Vagina (tissue), 2 donors: ENCODE measurements at places on chromosomes 4 and X. TPM values are rescaled to one million over a fixed set of nuclear protein-coding genes. Genes with fewer than 3 reads are reported as not detected.

DNA sequence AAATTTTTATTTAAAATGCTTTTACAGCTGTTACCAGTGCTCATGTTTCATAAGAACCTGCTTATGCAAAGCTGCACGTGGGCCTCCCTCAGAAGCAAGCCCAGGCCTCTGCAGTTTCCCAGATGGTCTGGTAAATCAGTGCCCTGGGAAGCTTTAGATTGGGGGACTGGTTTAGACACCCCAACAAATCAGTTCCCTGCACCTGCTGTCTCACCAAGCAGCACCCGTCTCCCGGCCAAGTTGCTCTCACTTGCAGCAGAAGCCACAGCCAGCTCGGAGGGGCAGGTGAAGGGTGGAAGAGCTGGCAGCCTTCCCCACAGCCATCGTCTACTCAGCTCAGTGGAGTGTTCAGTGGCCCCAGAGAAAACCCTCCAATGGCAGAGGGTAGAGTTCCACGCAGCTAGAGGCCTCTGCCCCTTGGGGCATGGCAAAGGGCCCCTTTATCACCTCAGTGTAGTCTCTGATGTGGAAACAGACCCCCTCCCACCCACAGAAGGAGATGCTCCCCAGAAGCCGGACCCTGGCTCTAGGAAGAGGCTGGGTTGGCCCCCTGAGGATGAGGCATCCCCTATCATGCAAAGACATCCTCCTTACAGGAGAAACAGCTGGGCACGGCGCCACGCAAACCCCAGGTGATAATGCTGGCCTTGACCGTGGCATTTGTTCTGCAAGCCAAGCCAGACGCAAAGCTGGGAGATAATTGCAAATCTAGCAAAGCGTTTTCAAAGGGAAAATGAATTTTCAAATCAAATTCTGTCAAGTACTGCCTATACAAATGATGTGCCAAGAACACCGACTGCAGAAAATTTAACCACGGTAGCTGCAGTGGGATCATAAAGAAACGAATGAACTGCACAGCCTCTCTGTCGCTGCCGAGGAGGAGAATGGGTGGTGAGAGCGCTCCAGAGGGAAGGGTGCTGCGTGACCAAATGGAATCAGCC is 51.9 kb downstream of the ZFYVE28 start:
- no peak for DNase-seq
- no peaks in the 10 kb centered on the region for H3K36me3 ChIP-seq
- no peak overlapping the region for H3K27ac ChIP-seq
- no peaks in the 10 kb centered on the region for H3K27me3 ChIP-seq
- peaks cover 30% of the 10 kb centered on the region for H3K4me1 ChIP-seq
- no peak overlapping the region for H3K4me3 ChIP-seq

The HSFX2 gene
- not detected for total RNA-seq

The THAP9 gene
- 4.2 TPM for total RNA-seq

The RHOXF2 gene
- total RNA-seq: not detected

The TGIF2LX gene
- total RNA-seq: not detected

The CYSLTR1 gene
- 0.98 TPM for total RNA-seq

DNA sequence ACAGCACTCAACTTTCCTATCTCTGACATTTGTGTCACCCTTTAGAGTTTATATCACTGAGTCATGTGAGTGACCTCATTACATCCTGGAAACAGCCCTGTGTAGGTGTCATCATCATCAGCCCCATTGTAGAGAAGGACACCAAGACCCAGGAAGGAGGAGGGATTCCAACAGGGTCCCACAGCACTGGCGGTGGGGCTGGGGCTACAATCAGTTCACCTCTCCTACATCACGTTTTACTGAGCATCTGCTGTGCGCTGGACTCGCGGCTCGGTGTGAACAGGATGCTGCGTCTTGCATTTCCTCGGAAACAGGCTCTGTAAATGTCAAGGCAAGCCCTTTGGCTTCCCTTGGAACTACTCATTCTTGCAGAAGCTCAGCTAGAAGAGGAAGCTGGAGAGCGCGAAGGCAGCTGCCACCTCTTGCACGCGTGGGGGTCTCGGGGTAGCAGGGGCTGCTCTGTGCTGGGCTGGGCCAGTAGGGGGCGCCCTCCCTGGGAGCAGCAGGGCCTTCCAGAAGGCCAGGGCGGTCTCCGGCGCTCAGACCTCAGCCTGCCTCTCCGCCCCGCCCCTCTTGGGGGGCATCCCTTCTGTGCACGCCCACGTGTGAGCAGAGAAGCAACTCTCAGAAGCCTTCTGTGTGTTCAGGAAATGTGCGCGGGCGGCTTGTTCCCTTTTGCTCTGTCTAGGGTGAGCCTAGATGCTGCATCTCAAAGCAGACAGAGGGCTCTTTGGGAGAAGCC is 29.0 kb downstream of the REELD1 start:
- H3K27ac ChIP-seq: no peak overlapping the region
- DNase-seq: no peak
- H3K4me3 ChIP-seq: no peak overlapping the region
- H3K27me3 ChIP-seq: no peaks in the 10 kb centered on the region
- peaks cover 17% of the 10 kb centered on the region for H3K4me1 ChIP-seq

The NPY2R gene
- 0.49 TPM for total RNA-seq

- H3K4me3 ChIP-seq: no peak overlapping the region
- H3K4me1 ChIP-seq: peaks cover 45% of the 10 kb centered on the region
- DNase-seq: no peak
- H3K27me3 ChIP-seq: peaks cover 7% of the 10 kb centered on the region
- no peak overlapping the region for H3K27ac ChIP-seq
These were observed 38.4 kb downstream of the CPLX1 start for GRCh38 chr4:787561-787981.

DNA sequence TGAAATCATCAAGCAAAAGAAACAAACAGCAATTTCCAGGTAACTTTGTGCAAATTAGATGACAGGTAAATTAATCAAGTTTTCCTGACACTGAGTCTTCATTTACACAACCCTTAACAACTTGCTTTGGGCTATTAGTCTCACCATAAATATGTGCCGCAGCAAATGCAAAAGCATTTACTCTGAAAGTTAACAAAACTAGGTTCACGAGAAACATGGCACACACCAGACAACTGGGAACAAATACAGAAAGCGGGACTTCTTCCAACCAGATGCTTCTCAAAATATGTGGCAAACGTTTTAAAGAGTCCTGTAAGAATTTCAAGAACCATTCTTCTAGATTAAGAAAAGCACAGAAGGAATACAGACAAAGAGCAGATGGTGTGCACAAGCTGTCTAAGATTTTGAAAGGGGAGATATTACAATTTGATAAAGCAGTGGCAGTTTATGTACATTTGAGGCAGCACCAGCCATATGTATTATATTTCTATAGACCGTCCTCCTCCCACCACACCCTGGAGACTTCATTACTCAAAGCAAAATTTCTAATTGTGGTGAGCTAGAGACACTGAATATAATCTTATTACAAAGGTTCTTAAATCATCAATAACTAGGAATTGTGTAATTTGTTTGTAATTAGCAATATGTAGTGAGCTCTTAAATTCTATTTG is 192.5 kb upstream of the ADAMTS3 start:
- H3K36me3 ChIP-seq: no peaks in the 10 kb centered on the region
- H3K4me3 ChIP-seq: no peak overlapping the region
- H3K4me1 ChIP-seq: no peaks in the 10 kb centered on the region
- no peaks in the 10 kb centered on the region for H3K27me3 ChIP-seq
- no peak overlapping the region for H3K27ac ChIP-seq

The MCUB gene
- 28.5 TPM for total RNA-seq

The CDKL2 gene
- 0.74 TPM for total RNA-seq

DNA sequence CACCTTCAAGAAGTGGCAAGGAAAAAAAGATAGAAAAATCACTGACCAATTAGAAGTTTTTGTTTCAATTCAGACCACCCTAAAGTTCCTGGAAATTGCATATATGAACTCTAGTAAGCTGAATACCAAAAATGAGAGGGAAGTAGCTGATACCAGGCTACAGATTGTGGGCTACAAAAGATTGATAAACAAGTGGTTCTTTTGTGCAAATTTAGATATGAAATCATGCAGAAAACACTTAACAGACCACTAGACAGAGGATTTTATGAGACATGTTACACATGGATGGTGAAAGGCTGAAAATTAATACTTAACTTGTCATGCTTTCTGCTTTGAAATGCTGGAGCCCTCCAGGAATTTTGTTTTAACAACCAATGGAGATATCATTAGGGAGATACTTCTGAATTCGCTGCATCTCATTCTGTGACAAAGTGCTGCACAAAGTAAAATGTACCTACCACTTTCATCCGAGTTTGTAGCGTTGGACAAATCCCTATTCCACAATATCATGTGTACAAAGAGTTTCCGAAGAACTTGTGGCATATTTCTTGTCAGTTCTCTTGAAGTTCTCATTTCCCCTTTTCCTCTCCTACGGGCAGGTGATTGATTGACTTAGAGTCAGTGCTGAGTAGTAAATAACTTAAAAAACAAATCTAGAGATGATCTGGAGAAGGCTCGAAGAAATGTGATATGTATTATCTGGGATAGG is 235.0 kb downstream of the PALLD start:
- no peak overlapping the region for H3K4me3 ChIP-seq
- peaks cover 7% of the 10 kb centered on the region for H3K4me1 ChIP-seq
- H3K27ac ChIP-seq: peak overlapping the region; percentile 35

DNA sequence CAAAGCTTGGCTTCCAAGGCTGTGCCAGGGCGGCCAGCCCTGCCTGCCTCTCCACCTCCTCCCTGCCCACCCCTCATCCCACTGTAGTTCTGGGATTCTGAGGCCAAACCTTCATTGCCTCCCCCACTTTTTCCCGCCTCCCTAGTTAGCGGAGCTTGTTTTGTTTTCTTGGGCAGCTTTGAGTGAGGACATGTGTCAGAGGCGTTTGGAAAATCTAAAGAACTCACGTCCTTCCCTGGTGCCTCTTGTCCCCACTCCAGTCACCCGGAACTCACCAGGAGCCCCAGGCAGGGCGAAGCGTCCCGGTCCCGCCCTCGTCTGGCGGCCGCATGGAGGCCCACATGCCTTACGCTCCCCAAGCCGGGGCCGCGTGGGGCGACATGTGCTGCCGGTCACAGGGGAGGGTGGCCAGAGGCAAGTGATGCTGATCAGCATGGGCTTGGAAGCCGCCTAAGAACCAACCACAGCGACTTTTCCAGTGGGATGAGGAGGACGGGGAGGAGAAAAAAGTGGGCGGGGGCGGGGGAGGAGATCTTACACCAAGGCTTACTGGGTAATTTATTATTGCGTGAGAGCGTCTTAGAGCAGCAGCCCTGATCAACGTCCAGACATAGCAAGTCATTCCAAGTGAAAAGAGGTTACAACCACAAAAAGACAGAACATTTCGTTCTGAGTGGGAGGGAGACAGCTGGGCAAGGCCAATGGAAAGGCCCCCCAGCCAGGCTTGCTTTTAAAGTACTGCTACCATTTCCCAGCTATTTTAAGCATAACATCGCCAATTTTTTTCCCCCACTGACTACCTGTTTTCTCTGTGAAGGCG is 48.5 kb downstream of the PRPS1 start:
- no peaks in the 10 kb centered on the region for H3K27me3 ChIP-seq
- DNase-seq: no peak
- H3K36me3 ChIP-seq: no peaks in the 10 kb centered on the region
- peak overlapping the region; percentile 60 for H3K4me3 ChIP-seq
- peaks cover 53% of the 10 kb centered on the region for H3K4me1 ChIP-seq

GRCh38 chr4:129823105-129823504 is 727.2 kb downstream of the C4orf33 start:
- no peaks in the 10 kb centered on the region for H3K36me3 ChIP-seq
- H3K4me3 ChIP-seq: no peak overlapping the region
- H3K27me3 ChIP-seq: no peaks in the 10 kb centered on the region
- no peaks in the 10 kb centered on the region for H3K4me1 ChIP-seq
- no peak overlapping the region for H3K27ac ChIP-seq

- no peak for DNase-seq
- no peak overlapping the region for H3K27ac ChIP-seq
- no peak overlapping the region for H3K4me3 ChIP-seq
- no peaks in the 10 kb centered on the region for H3K27me3 ChIP-seq
These were observed 148.2 kb upstream of the NOCT start for GRCh38 chr4:138867404-138867803.

The GSX2 gene
- total RNA-seq: not detected

GRCh38 chrX:155330992-155331391 is 3.4 kb downstream of the CLIC2 start:
- H3K4me1 ChIP-seq: no peaks in the 10 kb centered on the region
- DNase-seq: no peak
- H3K4me3 ChIP-seq: peak overlapping the region; percentile 2
- peak overlapping the region; percentile 26 for H3K27ac ChIP-seq

The DIPK2B gene
- total RNA-seq: 22.1 TPM

- no peaks in the 10 kb centered on the region for H3K27me3 ChIP-seq
- H3K4me1 ChIP-seq: no peaks in the 10 kb centered on the region
- H3K36me3 ChIP-seq: no peaks in the 10 kb centered on the region
- DNase-seq: no peak
These were observed 78.4 kb downstream of the KLF8 start for GRCh38 chrX:56310581-56310980.

- no peaks in the 10 kb centered on the region for H3K27me3 ChIP-seq
- no peak overlapping the region for H3K4me3 ChIP-seq
- H3K4me1 ChIP-seq: no peaks in the 10 kb centered on the region
- no peak for DNase-seq
- H3K36me3 ChIP-seq: no peaks in the 10 kb centered on the region
These were observed 607.8 kb downstream of the FSTL5 start for GRCh38 chr4:161555689-161556660.

DNA sequence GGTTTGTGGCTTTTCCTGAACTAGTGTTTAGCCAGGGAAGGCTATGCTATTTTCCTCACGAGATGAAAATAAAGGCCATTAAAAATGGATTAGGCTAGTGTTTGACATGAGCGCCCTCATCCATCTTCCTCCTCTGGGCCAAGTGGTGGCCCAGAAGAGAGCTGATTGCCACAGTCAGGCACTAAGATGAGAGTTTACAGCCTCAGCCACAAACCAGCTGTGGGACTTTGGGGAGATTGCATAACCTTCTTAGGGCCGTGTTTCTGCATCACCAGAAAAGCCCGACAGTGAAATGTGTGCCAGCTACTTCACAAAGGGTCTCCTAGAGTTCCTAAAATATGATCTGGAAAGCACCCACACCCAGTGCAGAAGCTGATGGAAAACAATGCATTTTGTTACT is 42.3 kb upstream of the LNX1 start:
- no peaks in the 10 kb centered on the region for H3K4me1 ChIP-seq
- peak overlapping the region; percentile 49 for H3K27ac ChIP-seq
- no peaks in the 10 kb centered on the region for H3K27me3 ChIP-seq
- DNase-seq: no peak
- H3K36me3 ChIP-seq: no peaks in the 10 kb centered on the region
- H3K4me3 ChIP-seq: no peak overlapping the region

DNA sequence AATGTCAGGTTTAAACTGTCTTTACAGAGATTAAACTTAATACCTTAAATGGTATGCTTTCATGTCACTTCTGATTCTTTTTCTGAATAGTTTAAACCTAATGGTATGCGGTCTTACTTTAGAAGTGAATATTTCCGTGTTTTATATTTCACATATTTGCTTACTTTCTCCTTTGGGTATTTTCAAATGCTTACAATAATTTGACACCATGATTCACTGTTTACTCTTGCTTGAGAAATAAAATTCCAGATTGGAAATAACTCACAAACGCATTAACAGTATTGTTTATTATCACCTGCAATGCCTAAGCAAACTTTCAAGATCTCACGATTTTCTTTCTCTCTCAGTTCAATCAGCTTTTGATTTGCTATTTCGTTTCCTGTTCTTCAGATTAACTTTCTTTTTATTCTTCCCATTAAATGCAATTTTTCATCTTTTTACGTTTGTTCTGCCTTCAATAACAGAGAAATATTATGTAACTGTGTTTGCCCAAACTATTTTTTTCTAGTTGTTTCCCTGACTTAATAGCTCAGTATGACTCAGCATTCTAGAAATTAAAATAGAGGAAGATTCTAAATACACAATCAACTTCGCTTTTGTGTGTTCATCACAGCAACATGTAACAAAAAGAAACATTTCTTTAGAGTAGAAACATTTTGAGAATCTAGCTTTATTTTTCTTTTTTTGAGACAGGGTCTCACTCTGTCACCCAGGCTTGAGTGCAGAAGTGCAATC is 955.5 kb upstream of the PRKX start:
- no peak for DNase-seq
- H3K4me1 ChIP-seq: no peaks in the 10 kb centered on the region
- H3K36me3 ChIP-seq: no peaks in the 10 kb centered on the region
- H3K4me3 ChIP-seq: no peak overlapping the region
- H3K27ac ChIP-seq: no peak overlapping the region
- H3K27me3 ChIP-seq: no peaks in the 10 kb centered on the region
